ENCODE measurements at places on chromosomes 7 and 10.

- no peak for DNase-seq
Measured at GRCh38 chr7:137563981-137564380, 220.4 kb upstream of the PTN start.

GRCh38 chr7:84669177-84669732 is 474.7 kb upstream of the SEMA3A start:
- DNase-seq: no peak

GRCh38 chr7:22969010-22969431 is 44.9 kb downstream of the HYCC1 start:
- DNase-seq: no peak

DNA sequence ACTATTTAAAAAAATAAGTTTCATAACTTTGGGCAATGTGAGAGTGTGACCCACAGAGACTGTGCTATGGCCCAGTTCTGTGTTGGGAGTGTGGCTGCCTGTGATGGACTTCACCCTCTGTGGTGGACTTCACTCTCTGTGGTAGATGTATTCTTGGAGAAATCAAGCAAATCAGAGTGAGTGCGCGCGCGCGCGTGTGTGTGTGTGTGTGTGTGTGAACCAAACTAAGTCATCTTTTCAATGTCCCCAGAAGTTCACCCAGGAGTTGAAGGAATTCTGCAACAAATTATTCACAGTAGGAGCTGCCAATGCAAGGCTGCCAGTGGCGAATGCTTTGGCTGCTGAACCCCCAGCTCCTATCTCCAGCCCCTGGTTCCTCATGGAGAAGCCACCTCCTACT is 184.5 kb downstream of the ADAM12 start:
- DNase-seq: no peak

- DNase-seq: no peak
Measured at GRCh38 chr7:47226696-47227095, 355.2 kb downstream of the TNS3 start.

DNA sequence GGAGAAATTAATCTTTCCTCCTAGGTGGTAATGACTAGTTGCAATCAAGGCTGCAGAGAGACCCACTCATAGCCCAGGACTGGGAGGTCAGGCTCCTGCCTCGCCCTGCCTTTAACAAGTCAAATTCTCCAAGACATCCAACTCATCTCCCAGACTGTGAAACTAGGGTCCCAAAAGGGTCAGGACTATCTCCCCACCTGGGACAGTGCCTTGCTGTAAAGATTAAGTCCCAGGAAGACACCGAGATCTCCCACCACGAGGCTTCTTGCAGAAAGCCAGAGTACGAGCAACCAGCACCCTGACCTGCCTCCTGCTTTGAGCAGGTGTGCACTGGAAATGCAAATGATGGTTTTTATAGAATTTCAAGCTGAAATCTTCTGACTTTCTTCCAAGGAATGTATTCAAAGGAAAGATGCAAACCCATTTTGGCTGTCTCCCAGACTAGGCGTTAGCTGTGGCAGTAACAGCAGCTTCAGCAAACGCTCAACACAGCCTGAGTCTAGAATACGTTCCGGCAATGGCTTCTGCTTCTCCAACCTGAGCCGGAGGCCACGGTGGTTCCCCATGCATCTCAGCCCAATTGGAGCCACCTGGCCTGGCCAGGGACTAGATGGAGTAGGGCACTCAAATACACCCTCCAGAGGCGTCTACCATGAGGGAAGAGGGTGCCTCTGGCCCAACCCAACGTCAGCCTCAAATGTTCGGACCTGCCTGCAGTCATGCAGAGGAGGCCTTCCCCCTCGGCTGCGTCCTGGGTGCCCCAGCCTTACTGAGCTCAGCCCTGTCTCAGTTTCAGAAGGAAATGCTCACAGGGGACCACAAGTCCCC is 170.4 kb downstream of the PRKAG2 start:
- DNase-seq: no peak

GRCh38 chr10:86520871-86521677 is 518 bp downstream of the WAPL start:
- DNase-seq: peak; percentile 14

DNA sequence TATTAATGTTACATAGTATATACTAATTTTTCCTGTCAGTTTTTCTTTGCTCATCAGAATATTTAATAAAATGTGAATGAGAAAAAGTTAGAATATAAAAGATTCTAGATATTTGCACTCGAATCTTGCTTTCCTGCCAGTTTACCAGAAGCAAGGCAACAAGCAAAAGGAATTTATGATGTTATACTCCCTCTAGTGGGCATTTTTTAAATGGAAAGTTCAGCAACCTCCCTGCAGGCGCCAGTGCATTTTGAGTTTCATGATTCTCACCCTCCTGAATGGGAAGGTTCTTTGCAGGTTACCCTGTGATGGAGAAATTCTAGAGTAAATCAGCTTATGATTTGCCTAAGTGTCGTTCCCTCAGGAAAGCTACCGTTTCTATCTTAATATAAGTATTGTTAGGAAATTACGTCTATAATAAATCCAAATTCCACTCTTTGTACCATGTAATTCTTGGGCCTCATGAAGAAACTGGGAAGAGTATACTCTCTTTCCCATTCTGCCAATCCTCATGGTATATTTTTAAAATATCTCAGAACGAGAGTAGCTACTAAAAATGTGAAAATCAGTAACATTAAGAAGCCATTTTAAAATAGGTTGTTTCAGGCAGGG is 350.0 kb downstream of the CRPPA start:
- DNase-seq: no peak

GRCh38 chr7:149317986-149318672 is 56.1 kb downstream of the ZNF783 start:
- no peak for DNase-seq

DNA sequence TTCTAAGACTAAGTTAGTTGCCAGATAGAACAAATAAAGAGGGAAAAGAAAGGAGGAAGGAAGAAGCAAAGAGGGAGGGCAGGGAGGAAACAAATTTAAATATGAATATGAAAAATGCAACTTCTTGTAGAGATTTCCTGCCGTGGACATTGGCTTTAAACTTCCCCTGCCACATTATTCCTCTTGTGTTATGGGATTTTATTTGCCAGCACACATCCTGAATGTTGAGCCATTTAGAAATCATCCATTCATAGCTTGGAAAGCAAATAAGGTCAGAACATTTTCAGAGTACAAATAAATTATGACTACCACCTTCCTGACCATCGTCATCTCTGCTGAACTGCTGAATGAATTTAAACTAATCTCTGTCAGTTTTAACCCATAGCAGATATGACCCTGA is 911.9 kb upstream of the LRRN3 start:
- DNase-seq: no peak

GRCh38 chr7:155418941-155419755 is 38.8 kb upstream of the EN2 start:
- DNase-seq: no peak

GRCh38 chr7:36312064-36312914 is 77.4 kb upstream of the ANLN start:
- DNase-seq: peak; percentile 8

- no peak for DNase-seq
Measured at GRCh38 chr7:67487316-67487715, 490.7 kb downstream of the TYW1 start.

DNA sequence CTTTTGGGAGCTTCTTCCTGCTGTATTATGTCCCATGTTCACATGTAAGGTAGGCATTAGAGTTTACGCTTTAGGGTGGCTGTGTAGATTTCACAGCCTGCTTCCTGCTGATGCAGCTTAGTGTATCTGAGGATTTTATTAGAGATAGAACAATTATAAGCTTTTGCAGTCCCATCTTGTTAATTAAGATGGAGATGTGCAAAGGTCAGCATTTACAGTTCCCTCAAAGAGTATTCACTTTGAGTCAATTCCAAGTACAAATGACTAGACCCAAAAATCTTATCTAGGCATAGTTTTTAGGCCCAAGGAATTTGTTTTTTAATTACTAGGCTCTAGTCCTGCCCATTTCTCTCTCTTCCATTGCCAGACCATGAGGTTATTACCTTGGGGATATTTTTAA is 239.9 kb upstream of the PHF14 start:
- no peak for DNase-seq

DNA sequence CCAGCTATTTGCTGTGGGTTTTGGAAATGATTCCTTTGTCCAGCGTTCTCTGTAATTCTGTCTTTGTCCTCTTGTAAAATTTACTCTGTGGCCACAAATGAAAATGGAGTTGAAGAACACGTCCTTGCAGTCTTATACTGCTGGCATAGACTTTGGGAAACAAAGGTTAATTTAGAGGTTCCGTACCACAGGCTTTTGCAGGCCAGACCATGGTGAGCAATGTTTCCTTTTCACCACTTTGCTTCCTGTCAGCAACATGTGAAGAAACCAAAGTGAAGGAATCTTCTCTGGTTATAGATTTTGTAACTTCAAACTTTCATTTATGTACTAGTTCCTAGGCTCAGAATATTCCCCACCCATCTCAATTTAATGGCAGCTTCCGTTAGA is 488.5 kb downstream of the MDFIC start:
- DNase-seq: no peak

DNA sequence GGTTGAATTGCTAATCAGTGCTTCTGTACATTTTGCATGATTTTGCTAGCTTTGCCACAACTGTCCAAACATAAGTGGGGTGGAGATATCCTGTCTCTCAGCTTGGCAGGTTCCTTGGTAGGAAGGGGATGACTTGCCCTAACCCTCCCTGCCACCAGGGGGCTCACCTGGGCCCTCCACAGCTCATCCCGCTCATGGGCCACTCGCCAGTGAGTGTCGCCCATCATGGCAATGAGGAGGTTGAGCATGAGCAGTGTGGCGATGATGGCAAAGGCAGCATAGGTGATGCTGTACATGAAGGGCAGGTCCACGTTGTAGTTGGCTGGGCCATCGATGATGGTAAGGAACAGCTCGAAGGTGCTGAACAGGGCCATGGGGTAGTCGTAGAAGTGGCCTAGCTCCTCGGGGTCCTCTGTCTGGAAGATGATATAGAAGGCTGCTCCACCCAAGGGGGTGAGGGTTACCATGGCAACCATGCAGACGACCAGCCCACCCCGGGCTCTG is 12.2 kb downstream of the TRPV6 start:
- peak; percentile 16 for DNase-seq

DNA sequence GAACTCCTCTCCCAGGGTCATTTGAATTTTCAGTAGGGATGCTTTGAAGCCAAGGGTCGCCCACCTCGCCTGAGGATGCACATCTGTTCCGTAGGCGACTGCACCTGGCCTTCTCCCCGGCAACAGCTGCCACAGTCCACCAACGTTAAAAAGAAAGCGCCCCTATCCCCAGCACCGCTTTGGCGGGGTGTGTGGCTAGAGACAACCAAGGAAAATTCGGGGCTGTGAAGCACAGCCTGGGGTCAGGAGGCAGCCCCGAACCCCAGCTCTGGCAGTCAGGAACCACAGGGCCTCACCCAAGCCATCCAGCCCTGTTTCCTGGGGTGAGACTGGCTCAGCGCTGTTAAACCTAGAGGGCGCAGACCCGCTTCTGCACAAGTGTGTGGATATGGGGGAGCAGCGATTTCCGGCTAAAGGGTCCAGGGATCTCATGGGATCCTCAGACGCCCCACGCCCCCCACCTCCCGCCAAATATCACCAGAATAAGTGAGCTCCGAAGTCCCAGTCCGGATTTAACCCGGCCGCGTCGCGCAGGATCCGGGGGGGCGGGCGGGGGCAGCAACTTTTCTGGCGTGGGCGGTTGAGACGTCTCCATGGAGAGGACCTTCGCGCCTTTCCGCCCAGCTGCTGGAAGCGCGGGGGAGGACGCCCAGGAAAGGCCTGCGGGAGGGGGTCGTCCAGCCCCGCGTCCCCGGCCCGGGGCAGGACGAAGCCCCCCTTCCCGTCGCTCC is 822 bp downstream of the ZC3HAV1L start:
- DNase-seq: no peak

GRCh38 chr7:37729181-37729580 is 45.6 kb downstream of the GPR141 start:
- no peak for DNase-seq

DNA sequence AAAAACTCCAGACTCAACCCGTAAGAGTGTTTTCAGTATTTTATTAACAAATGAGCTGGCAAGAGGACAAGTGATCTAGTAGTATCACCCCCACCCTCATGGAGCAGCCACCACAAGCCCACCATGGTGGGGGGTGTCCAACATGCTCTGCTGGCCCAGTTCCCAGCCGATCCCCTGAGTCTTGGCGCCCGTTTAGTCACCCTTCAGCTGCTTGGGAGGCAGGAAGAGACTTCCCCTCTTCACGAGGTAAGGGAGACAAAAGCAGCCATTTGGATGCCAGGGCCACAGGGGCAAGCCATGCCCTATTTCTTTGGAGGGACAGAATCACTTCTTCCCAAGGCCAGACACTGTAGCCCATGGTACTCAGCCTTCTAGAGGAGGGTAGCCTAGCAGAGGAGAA is 54.1 kb downstream of the NOD1 start:
- no peak for DNase-seq

- no peak for DNase-seq
Measured at GRCh38 chr7:100901921-100902332, 6.2 kb upstream of the ACHE start.

DNA sequence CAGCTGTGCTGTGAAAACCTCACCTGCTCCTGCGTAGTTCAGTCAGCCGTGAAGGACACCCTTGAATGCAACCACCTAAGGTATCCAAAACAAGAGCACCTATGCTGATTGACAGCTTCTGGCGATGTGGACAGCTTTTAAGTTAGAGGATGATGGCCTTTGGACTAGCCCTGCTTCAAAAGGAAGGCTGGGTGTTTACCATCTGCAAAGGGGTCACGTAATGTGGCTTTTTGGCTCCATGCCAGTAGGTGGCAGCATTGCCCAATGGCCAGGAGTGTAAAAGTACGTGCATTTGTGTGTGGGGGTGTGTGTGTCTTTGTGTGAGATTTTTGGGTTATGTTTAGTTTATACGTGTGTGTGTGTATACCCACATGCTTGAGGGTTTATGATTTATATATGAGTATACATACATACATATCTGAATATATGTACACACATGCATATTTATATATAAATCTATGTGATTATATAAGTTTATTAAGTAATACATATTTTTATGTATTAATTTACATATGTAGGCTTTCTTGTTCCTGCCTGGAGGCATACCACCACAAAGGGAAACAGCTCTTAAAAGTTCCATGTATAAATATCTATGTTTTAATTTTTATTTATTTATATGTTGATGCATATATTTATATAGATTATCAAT is 236.3 kb upstream of the ANKRD30A start:
- DNase-seq: peak; percentile 17

GRCh38 chr10:101208543-101208942 is 20.7 kb downstream of the LBX1 start:
- DNase-seq: no peak

DNA sequence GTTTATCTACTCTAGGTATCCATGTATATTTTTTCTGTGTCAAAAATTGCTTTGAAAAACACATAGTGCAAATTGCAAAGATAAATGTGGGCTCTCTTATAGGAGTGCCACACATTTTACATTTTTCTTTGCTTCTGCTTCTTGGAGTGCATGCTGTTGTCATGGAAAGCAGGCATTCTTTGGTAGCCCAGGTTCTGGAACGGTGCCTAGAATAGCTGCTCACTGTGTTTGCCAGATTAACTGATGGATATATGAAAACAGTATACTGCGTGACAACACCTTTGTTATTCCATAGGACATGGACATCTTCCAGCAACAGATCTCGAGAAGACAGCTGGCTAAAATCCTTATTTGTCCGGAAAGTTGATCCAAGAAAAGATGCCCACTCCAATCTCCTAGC is 13.4 kb downstream of the NIPSNAP2 start:
- no peak for DNase-seq
